Osteoblast (primary cell): ENCODE measurements at places on chromosomes 12 and 14. TPM values are rescaled to one million over a fixed set of nuclear protein-coding genes. Genes with fewer than 3 reads are reported as not detected.

Gene SPPL3
- total RNA-seq = 10.9 TPM in 2 replicates

Gene SLC5A8
- total RNA-seq = not detected in 2 replicates

Gene RD3L
- total RNA-seq = not detected in 2 replicates

Gene MGP
- total RNA-seq = 8.0 and 16.8 TPM in 2 replicates

Gene GPR68
- 8.0 and 8.5 TPM in 2 replicates for total RNA-seq

Gene IAPP
- not detected in 2 replicates for total RNA-seq

Gene HOTAIR
- 0.72 and 1.2 TPM in 2 replicates for total RNA-seq

Gene LRP1-AS
- total RNA-seq = not detected in 2 replicates

Gene TTC6
- total RNA-seq = under 0.01 TPM in 2 replicates

Gene PLEKHD1
- total RNA-seq = under 0.01 TPM in 2 replicates

Gene HOXC9
- 8.3 and 11.6 TPM in 2 replicates for total RNA-seq

Gene FBLN5
- total RNA-seq = 22.1 and 27.7 TPM in 2 replicates

Gene RPL10L
- total RNA-seq = not detected in 2 replicates

Gene GPR135
- total RNA-seq = 5.1 and 5.3 TPM in 2 replicates

Gene MANSC1
- 3.3 and 4.7 TPM in 2 replicates for total RNA-seq

Gene KRT6B
- not detected in 2 replicates for total RNA-seq

Gene TEX22
- total RNA-seq = under 0.01 and 0.29 TPM in 2 replicates

Gene WNT1
- not detected in 2 replicates for total RNA-seq

Gene GPR162
- total RNA-seq = 1.4 and 5.0 TPM in 2 replicates

Gene GPR137C
- total RNA-seq = 0.36 and 0.59 TPM in 2 replicates

Gene A2M
- total RNA-seq = 2.2 and 2.9 TPM in 2 replicates

Gene SDS
- under 0.01 TPM in 1 of 2 replicates, not detected in the other for total RNA-seq

Gene CELA1
- not detected in 2 replicates for total RNA-seq

Gene MDM2
- 189 and 225 TPM in 2 replicates for total RNA-seq

Gene HCAR3
- total RNA-seq = not detected in 2 replicates

Gene CNIH1
- 153 and 220 TPM in 2 replicates for total RNA-seq
